Stimulated activated CD4-positive, alpha-beta T cell treated with anti-CD3 and anti-CD28 coated beads, Interleukin-2, amount 100 ng/mL, for 48 hours (primary cell): ENCODE measurements at places on chromosomes 5 and 9.

GRCh38 chr5:45696206-45696836 lies at the start of gene HCN1:
Gene HCN1, minus strand, starts transcription at chr5:45696380.
- peak; percentile 44 for DNase-seq

DNA sequence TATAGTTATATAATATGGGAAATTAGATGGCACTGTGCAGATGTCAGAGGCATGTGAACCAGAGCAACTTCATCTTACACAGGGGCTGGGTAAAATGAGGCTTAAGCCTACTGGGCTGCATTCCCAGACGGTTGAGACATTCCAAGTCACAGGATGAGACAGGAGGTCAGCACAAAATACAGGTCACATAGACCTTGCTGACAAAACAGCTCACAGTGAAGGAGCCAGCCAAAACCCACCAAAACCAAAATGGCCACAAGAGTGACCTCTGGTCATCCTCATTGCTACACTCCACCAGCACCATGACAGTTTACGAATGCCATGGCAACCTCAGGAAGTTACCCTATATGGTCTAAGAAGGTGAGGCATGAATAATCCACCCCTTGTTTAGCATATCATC lies 479.4 kb downstream of the TLR4 start:
- DNase-seq: no peak

- no peak for DNase-seq
Observed at GRCh38 chr9:109422641-109423040, 75.5 kb downstream of the PTPN3 start.

GRCh38 chr5:1479581-1480188 lies 34.4 kb upstream of the SLC6A3 start:
- DNase-seq: peak; percentile 37

GRCh38 chr9:16787724-16788123 lies 82.7 kb downstream of the BNC2 start:
- DNase-seq: no peak

DNA sequence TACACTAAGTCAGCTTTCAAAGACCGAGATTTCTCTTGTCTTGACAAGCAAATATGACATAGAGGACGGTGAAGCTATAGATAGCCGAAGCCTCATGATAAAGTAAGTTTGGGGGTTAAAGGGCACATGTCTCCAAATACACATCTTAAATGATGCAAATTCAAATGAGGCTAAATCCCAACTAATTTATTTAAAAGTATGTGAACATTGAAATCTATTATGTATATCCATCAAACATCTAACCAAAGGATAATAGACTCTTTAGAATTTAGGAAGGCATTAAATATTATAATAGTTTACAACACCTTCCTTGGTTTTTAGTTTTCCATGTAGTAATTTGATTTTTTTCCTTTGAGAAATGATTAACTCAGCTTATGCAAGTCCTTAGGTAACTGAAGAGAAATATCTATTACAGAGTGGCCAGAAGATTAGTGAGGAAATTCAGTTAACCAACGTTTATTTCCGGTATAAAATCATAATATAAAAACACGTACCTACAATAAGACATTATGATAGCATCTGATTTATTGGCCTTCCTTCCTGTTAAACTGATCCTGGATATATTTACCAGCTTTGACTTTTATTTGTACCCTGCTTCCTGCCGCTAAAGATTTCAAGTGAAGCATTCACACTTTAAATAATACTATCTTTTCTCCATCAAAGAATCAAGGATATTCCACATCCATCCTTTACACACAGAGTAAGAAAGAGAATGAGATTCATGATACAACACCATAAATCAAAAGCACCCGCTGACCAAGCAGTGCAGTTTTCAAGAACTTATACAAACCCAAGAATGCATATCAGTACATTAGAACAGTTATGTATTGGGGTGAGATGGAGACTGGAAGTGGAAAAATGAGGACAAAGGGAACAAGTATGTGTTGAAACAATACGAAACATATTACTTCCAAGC lies 31.9 kb upstream of the F2R start:
- DNase-seq: no peak

- DNase-seq: peak; percentile 17
Observed at GRCh38 chr9:132006677-132007370, 72.8 kb downstream of the MED27 start.

- DNase-seq: no peak
Observed at GRCh38 chr9:71608825-71609447, 159.4 kb downstream of the CEMIP2 start.

- no peak for DNase-seq
Observed at GRCh38 chr5:57508211-57508610, 25.6 kb upstream of the ACTBL2 start.

- no peak for DNase-seq
Observed at GRCh38 chr5:72511366-72511765, 4.2 kb upstream of the ZNF366 start.

- no peak for DNase-seq
Observed at GRCh38 chr5:176674799-176675198, 27.5 kb downstream of the TSPAN17 start.

GRCh38 chr9:131685753-131686706 lies 53.8 kb downstream of the RAPGEF1 start:
- no peak for DNase-seq

DNA sequence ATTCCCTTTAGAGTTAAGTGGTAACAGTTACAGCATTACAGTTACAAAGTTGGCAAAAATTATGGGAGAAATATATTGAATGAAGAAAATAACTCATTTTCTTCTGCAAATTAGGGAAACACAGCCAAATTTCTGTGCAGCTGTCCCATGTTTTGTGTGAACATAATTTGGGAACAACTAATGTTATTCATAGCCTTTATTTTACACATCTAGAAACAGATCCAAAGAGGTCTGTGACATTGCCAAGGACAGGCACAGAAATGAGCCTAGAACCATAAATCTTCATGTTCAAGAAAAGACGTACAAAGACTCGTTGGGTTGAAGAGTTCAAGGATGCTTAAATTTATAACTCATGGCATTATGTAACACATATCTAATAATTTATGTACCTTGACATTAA lies 114.1 kb upstream of the TXNDC8 start:
- no peak for DNase-seq

DNA sequence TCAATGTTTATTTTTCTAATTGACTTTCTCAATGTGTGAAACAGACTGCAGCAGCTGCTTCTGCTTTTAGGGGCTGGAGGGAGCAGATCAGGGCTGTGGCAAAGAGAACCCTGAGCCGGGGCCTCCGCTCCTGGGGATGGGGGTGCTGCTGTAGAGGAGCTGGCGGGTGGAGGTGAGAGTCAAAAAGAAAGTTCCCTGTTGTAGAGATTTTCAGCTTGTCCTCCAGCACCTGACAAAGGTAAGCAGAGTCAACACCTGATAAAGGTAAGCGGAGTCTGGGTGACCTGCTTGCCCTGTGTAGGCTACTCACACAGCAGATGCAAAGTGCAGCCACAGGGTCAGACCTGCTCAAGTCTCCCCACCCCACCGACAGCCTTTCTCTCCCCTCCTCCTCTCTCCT lies 252.4 kb upstream of the IRX1 start:
- no peak for DNase-seq

DNA sequence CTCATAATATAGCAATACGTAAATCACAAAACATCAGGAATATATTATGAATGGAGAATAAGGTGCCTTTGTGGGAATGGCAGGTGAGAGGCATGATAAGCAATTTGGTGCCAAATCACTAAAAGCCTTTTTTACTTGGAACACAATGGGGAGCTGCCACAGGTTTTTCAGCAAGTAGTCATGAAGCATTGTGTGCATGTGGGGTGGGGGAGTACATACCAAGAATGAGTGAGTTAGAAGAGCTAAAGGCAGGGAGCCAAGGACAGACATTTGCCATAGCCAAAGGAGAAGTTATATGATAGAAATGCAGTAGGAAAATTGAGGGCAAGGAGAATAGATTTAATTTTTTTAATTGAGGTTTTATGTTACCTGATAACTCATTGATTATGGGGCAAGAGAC lies 445.0 kb upstream of the SMC2 start:
- DNase-seq: no peak

- no peak for DNase-seq
Observed at GRCh38 chr5:137071526-137071925, 427.6 kb downstream of the SPOCK1 start.

- DNase-seq: no peak
Observed at GRCh38 chr5:180172447-180173197, 36.4 kb downstream of the RASGEF1C start.

- no peak for DNase-seq
Observed at GRCh38 chr5:127583866-127584265, 65.0 kb upstream of the CTXN3 start.

DNA sequence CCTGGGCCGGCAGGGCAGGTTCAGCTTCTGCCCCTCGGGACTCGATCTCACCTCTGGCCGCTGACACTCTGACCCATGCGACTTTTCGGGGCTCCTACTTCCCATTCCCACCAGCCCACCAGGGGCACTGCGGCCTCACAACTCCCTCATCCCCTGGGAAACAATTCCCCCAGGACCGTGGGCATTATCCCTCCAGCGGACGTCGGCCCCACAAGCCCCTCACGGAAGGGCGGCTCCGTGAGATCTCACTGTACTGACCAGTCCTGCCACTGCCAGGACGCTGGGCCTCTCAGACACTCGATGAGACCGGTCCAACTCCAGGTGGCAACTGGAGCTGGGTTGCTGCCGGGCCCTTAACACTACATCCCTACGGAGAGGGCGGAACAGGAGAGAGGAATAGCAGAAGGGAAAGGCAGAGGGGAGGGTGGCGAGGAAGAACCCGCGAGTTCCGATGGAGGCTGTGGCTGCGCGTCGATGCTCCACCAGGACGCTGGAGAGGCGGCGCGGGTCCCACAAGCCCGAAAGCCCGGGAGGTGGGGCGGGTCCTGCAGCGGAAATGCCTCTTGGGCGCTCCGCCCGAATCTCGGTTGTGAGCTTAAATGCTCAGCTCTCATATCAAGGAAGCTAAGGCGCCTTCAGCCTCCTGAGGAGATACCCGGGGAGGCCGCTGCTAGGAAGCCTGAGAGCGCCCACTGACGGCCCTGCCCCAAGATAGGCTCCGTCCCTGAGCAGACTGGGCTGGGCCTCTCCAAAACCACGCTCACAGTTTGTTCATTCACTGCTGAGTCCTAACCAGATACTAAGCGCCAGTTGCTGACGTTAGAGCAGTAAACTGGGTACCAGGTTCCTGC lies 36.3 kb downstream of the VCP start:
- DNase-seq: peak; percentile 45

DNA sequence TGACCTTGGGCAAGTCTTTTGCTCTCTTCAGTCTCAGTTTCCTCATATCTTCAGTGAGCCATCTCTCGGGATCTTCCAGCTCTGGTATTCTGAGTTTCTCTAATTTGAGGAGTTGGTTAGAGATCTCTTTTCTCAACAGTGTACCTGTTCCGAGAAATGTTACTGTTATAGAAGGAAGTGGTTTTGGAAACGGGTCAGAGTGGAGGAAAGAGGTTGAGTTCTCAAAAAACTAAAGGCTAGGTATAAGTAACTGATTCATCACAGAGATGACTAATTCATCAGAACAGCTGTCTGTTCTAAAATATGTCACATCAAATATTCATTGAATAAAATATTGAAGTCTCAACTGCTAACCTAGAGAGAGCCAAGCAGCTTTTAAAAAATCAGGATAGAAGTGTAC lies 106.6 kb downstream of the PALM2AKAP2 start:
- no peak for DNase-seq

DNA sequence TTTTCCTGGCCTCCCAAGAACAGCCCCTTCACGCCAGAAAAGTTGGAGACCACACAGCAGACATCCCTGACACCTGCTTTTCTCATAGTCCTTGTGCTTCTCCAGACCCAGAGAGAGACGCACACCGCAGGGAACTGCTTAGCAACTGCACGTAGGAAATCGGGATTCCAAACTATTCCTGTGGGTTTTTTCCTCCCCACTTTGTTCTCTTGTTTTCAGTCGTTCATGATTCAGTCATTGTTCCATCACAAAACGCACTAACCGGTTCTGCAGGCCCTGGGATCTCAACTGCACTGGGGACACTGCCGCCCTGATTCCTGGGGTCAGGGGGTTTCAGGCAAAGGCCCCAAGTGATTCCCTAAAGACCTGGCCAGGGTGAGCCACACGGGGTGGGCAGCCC lies 588.0 kb upstream of the KLF4 start:
- no peak for DNase-seq

DNA sequence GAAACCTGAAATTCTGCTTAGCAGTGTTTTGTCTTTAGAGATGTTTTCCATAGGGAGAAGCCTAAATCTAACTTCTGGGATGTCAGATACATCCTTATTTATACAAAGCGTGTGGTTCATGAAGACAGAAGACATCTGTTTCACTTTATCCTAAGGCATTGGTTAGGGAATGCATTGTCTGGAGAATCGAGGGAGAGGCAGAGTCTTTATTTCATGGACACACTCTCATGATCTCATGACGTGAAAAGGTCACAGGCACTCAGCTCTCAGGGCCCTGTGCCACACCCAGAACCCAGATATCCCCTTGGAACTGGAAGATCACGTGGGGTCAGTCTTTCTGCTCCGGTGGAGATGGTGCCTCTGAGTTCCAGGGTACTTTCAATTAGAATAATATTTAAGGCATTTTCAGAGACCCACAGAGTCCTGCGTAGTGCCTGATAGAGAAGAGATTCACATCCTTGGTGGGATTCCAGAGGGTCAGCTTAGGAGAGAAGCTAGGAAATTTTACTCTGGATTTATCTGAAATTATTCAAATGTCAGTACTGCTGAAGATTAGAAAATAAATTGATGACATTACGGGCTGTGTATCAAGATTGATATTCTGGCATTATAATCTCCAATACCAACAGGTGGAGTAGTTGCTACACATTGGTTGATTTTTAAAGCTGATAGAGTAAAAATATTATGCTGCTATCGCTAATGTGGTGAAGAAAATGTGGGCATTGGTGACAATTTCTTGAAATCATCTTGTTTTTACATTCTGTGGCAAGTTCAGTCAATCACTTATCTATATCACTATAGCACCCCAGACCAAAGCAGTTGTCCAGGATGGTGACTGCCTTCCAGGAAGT lies 378.3 kb downstream of the MTRR start:
- no peak for DNase-seq

DNA sequence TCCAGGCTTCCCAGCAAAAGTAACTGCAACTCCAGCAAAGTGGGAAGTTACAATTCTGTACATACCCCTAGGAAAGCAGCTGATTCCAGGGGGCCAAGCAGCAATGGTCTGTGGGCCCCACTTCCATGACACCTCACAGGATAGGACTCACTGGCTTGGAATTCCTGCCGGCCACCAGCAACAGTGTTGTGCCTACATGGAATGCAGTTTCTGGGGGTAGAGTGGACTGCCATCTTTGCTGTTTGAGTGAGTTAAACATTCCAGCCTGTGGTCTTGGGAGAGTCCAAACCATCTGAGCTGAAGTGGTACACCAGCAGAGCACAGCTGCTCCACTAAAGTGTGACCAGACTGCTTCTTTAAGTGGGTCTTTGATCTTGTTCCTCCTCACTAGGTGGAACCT lies 13.4 kb upstream of the FBN2 start:
- no peak for DNase-seq
